ENCODE measurements at places on chromosomes 16 and 17.

GRCh38 chr16:144797-145252 lies 6.4 kb upstream of the NPRL3 start:
- no peaks in the 10 kb centered on the region for H3K27me3 ChIP-seq
- DNase-seq = peak; percentile 45
- no peak overlapping the region for H3K27ac ChIP-seq

DNA sequence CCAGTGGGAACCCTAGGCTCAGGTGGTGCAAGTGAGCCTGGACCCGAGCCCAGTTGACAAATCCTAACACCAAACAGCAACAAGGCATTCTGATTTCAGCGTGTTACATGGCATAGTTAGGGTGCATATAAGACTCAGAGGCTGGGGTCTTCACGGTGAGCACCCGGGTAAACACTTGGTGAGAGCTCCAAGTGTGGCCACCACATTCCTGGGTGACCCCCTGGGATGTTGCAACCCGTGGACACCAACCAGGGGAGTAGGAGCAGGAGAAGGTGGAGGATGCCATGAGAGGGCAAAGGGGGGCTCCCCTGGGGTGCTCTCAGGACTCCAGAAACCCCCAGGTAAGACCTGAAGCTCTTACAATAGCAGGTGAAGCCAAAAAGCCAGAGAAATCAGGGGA lies 69.9 kb upstream of the CDH5 start:
- no peaks in the 10 kb centered on the region for H3K36me3 ChIP-seq
- peaks cover 12% of the 10 kb centered on the region for H3K4me1 ChIP-seq
- no peak overlapping the region for H3K4me3 ChIP-seq
- H3K27ac ChIP-seq = peak overlapping the region; percentile 7

DNA sequence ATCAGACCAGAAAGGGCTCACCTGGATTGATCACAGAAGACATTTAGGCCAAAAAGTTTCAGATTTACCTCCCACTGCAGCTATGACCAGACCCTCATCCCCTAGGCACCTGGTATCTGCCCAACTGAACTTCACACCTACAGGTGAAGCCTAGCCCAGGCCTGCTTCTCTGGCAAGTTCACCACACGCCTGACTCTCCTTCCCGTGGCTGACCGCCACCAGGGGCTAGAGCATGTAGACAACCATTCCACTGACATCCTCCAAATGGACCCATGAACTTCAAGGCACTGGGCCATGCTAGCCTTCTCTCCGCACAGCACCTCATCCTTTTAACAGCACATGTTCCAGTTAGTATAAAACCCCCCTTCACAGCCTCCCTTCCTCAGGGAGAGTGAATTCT lies 18.8 kb downstream of the ZCCHC14 start:
- no peak overlapping the region for H3K4me3 ChIP-seq
- peaks cover 12% of the 10 kb centered on the region for H3K4me1 ChIP-seq
- H3K27me3 ChIP-seq = no peaks in the 10 kb centered on the region
- no peak for DNase-seq
- no peaks in the 10 kb centered on the region for H3K36me3 ChIP-seq
- no peak overlapping the region for H3K27ac ChIP-seq

- H3K4me3 ChIP-seq = no peak overlapping the region
- H3K27ac ChIP-seq = no peak overlapping the region
- H3K27me3 ChIP-seq = no peaks in the 10 kb centered on the region
- H3K36me3 ChIP-seq = no peaks in the 10 kb centered on the region
- H3K4me1 ChIP-seq = peaks cover 11% of the 10 kb centered on the region
These were observed 62.0 kb downstream of the GAS7 start for GRCh38 chr17:10136258-10136981.

DNA sequence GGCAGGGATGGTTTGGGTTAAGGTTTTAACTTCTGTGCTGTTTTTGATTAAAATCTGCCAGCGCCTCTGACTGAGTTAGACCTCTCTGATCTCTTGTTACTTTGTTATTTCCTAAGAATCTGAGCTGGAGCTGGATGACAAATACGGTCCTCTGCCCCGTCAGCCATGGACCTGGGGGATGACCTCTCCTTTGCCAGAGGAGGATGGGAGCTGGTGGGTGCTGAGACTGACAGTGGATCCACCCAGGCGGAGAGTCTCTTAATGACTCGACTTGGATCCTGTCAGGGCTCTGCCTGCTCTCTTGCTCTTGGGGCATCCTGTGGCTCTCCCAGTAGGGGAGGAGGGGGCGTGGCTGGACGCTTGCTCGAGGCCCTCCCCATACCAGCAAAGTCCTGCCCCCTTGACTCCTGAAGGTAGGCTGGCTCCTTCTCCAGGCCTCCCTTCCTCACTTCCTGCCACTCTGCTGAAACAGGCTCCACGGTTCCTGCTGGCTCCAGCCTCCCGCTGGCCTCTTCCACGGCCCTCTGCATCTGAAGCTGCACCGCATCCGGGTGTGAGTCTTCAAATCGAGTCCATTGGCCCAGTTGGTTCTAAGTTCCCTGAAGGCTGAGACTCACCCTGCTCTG lies 24.8 kb upstream of the MAP3K14 start:
- peak; percentile 51 for DNase-seq
- no peak overlapping the region for H3K27ac ChIP-seq
- no peaks in the 10 kb centered on the region for H3K4me1 ChIP-seq
- H3K36me3 ChIP-seq = no peaks in the 10 kb centered on the region
- H3K27me3 ChIP-seq = no peaks in the 10 kb centered on the region

DNA sequence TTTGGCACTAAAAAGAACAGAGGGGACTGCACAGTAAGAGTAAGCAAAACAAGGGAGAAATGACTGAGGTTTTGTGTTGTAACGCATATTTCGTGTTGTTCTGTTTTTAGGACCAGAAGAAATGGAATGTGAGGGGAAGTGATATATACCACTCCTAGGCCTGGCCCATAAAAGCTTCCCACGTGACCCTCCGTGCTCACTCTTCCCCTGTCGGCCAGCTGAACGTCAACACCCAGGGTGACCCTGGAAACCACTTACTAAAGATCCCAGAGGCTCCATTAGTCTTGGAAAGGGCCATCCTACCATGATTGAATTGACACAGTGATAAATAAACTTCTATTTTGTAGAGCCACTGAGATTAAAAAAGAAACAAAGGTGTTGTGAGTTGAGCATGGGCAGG lies 79.8 kb downstream of the HELZ start:
- no peaks in the 10 kb centered on the region for H3K4me1 ChIP-seq
- DNase-seq = peak; percentile 6
- no peak overlapping the region for H3K27ac ChIP-seq
- H3K36me3 ChIP-seq = peaks cover 6% of the 10 kb centered on the region
- H3K27me3 ChIP-seq = no peaks in the 10 kb centered on the region

DNA sequence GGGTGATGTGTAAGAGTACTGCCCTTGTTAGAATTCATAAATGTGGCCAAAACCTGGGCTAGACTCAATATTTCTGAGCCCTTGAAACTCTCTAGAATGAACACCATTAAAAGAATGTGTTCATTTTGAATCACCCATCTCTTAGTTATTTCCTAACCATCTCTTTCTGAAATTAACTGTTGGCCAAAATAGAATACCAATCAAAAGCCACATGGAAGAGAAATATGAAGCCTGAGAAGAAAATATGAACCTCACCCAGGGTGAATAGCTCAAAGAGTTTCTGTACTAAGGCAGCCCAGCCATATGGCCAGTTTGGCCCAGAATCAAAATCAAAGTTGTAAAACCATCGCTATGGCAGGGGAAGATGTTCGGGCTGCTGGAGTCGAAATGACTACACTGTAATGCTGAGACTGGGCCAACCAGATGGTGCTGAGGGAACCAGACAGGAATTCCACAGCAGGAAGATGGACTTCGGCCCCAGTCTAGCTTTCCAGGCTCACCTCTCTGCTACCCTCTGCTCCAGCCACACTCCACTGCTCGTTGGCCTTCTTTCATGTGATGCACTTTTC lies 154.3 kb upstream of the ZFHX3 start:
- no peaks in the 10 kb centered on the region for H3K27me3 ChIP-seq
- no peaks in the 10 kb centered on the region for H3K4me1 ChIP-seq
- no peak overlapping the region for H3K27ac ChIP-seq
- no peaks in the 10 kb centered on the region for H3K36me3 ChIP-seq
- DNase-seq = no peak

DNA sequence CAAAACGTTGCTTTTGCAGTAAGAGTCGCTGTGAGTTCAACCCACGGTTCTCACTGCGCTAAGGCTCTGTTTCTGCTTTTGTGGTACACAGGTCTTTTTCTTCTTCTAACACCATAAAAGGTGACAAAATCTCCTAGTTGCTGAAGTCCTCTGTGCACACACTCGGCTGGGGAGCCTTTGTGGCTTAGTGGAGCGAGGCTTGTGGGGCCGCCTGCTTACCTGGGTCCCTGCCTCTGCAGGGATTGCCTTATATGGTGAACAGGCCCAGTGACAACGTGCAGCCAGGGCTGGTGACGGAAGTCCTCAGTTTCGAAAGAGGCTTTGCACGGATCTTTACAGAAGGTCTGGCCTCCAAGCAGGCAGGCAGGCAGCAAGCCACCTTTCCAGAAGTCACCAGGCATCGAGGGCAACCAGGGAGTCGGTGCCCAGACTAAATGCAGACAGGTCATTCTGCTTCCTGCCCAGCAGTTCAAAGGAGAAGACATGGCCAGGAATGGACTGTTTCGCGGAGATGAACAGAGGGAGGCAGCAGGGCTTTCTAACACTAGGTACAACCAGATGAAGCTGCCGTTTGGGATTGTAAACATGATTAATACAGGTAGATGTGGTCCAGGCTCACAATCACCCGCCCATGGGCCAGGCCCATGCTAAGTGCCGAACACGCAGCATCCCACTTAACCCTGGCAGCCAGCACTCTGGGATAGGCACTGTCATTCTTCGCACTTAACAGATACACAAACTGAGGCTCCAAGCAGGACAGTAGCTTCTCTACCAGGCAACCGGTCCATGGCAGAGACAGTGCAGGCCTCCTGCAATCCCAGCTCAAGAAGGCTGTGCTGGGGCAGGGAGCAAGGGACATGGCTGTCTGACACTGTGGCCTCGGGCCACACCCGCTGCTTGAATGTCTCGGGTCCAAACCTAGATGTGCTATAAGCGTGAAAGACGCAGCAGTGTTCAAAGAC lies 10.7 kb upstream of the MEAK7 start:
- peak; percentile 79 for DNase-seq
- no peaks in the 10 kb centered on the region for H3K27me3 ChIP-seq
- no peak overlapping the region for H3K4me3 ChIP-seq
- no peak overlapping the region for H3K27ac ChIP-seq
- H3K36me3 ChIP-seq = no peaks in the 10 kb centered on the region
- H3K4me1 ChIP-seq = peaks cover 5% of the 10 kb centered on the region

- H3K4me1 ChIP-seq = peaks cover 2% of the 10 kb centered on the region
- H3K36me3 ChIP-seq = no peaks in the 10 kb centered on the region
- H3K27me3 ChIP-seq = no peaks in the 10 kb centered on the region
- no peak overlapping the region for H3K27ac ChIP-seq
- no peak overlapping the region for H3K4me3 ChIP-seq
- peak; percentile 22 for DNase-seq
These were observed 13.3 kb upstream of the CAVIN1 start for GRCh38 chr17:42436391-42436790.

DNA sequence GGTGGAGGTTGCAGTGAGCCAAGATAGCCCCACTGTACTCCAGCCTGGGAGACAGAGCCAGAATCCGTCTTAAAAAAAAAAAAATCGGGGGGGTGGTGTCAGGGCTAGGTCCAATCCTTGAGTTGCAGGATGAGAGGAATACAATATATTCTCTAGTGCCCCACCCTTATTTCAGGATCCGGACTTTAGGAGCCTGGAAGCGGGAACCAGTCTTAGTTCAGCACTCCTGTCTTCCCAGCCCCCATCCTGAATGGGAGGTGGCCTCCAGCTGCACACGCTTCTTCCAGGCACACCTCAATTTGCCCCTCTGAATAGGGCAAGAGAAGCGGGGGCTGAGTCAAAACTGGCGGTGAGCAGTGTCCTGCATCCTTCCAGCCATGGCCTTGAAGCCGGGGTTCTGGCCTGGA lies 1.6 kb downstream of the FHOD1 start:
- H3K27me3 ChIP-seq = peaks cover 27% of the 10 kb centered on the region
- peaks cover 56% of the 10 kb centered on the region for H3K4me1 ChIP-seq
- no peaks in the 10 kb centered on the region for H3K36me3 ChIP-seq
- DNase-seq = peak; percentile 20

DNA sequence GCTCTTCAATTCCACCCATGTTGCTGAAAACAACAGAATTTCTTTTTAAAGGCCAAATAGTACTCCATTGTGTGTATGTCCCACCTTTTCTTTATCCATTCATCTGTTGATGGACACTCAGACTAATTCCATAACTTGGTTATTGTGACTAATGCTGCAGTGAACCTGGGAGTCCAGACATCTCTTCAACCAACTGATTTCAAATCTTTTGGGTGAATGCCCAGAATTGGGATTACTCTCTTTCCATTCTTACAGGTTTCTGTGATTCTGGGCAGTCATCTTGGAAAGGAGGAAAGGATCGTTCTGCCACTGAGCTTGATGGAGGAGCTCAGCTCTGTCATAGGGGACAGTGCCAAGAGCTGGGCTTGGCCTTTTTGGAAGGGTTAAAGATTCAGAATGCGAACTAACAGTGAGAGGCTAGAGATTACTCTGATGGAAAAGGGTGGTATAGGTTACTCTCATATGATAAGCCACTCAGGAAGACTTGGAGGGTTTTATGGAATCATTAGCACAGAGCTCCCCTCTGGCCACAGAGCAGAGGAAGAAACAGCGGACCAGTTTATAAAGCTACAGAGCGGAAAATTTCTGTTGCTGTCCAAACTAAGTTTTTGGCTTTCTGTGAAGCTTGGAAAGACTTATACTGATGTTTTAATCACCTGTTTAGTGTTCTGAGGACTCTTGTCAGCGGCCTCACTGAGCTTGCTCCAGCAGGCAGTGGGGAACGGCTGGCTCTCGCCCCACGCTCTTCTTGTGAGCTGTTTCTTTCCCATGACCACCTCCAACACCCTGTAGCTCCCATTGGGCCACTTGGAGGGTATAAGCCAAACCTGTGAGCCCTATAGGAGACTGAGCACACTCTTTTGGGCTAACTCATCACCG lies 48.3 kb downstream of the HIC1 start:
- H3K27me3 ChIP-seq = no peaks in the 10 kb centered on the region
- no peak for DNase-seq
- no peak overlapping the region for H3K4me3 ChIP-seq

DNA sequence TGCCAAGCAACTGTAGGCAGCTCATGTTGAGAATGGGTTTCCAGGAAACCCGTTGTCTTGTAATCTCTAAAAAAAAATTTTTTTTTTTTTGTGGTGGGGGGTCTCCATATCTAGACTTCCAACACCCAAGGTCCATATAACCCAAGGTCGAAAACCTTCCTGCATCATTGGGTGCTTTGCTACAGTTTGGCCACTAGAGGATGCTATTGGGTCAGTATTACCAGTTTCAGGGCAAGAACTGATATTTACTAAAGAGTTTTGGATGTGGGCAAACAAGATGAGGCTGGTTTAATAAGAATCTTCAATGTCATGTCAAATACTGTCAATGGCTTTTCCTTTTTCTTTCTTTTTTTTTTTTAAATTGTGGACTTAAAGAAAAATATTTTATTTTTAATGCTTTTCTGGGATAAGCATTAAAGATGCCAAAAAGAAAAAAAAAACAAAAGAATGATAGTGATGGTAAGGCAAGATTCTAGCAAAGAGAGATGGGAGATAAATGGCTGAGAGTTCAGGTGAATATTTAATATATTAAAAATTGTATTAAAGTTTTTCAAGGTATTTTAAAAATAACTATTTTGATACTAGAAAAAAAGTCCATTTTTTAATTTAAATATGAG lies 62.2 kb downstream of the DHRS7C start:
- no peak overlapping the region for H3K4me3 ChIP-seq
- peaks cover 13% of the 10 kb centered on the region for H3K36me3 ChIP-seq
- H3K27me3 ChIP-seq = no peaks in the 10 kb centered on the region

- peaks cover 6% of the 10 kb centered on the region for H3K4me1 ChIP-seq
- no peak overlapping the region for H3K27ac ChIP-seq
- no peak overlapping the region for H3K4me3 ChIP-seq
- no peaks in the 10 kb centered on the region for H3K27me3 ChIP-seq
- no peak for DNase-seq
- H3K36me3 ChIP-seq = no peaks in the 10 kb centered on the region
These were observed 10.7 kb downstream of the MSRB1 start for GRCh38 chr16:1932050-1933028.
